ENCODE measurements at places on chromosomes 11 and 22.

DNA sequence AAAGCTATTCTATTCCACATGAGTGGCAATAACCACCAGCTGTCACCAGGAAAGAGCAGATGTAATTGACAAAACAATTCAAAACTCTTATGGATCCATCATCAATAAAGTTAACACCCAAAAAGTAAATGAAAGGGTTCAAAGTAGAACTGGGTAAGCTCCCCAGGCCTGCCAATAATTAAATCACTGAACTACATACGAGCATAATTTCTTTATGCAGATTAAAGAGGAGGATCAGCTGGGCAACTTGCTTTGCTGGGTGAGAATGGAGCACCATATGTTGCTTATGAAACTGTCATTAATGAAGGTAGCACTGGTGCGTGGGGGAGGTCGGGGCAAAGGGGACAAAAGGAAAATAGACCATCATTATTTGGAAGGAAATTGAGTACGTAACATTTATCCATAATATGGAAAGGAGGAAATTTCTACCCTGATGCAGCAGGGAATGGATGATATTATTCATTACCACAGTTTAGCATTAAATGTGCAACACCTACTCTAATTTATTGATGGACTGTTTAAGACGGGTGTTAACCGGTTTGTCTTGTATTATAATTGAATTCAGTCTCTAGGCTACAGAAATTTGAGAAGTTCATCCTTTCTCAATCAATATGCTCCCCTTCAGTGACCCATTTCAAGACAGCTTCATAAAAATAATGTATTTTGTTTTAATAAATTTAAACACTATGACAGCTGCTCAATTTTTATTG lies 315.9 kb downstream of the CADM1 start:
- DNase-seq, result no peak

GRCh38 chr11:100759856-100760255 lies 72.8 kb downstream of the ARHGAP42 start:
- DNase-seq, result no peak

- DNase-seq, result no peak
Measured at GRCh38 chr11:119538753-119539152, 115.8 kb upstream of the THY1 start.

GRCh38 chr11:43643898-43644620 lies 36.5 kb upstream of the HSD17B12 start:
- DNase-seq, result peak; percentile 64

DNA sequence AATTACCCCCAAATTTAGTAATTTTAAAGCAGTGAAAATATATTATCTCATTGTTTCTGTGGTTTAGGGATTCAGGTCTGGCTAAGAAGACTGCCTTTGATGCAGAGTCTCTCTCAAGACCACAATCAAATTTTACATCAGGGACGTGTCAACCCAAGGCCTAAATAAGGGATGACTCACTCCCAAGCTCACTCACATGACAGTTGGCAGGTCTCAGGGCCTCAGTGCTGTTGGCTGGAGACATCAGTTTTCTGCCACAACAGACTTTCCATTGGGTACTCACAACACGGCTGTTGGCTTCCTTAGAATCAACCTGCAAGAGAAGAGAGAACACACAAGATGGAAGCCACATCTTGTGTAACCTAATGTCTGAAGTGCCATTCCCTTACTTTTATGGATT lies 377.3 kb downstream of the FAM181B start:
- no peak for DNase-seq

Measured in cortex of kidney (tissue), 1 donor.